ENCODE measurements at places on chromosomes 11 and 22. TPM values are rescaled to one million over a fixed set of nuclear protein-coding genes. Genes with fewer than 3 reads are reported as not detected.

Gene CCDC87
- under 0.01 TPM for total RNA-seq

Gene SLC29A2
- total RNA-seq = 1.3 TPM

Gene BRSK2
- under 0.01 TPM for total RNA-seq

Gene UCP3
- 0.16 TPM for total RNA-seq

Gene SLC39A13
- 41.8 TPM for total RNA-seq

Gene SYNGR1
- 1.5 TPM for total RNA-seq

Gene PHF21B
- total RNA-seq = not detected

Gene CNTF
- total RNA-seq = 2.7 TPM

Gene XNDC1N
- total RNA-seq = 3.6 TPM

Gene TNNT3
- 2.1 TPM for total RNA-seq

Gene MS4A6E
- not detected for total RNA-seq

Gene FERMT3
- total RNA-seq = 2.8 TPM

Gene OR51I1
- not detected for total RNA-seq

Gene LGR4
- 6.0 TPM for total RNA-seq

Gene EFCAB6
- total RNA-seq = 0.50 TPM

Gene CELSR1
- 74.3 TPM for total RNA-seq

Gene CREB3L1
- 0.25 TPM for total RNA-seq

Gene BTBD18
- not detected for total RNA-seq

Gene C11orf42
- total RNA-seq = not detected

Gene DLG2
- 0.49 TPM for total RNA-seq

Gene OR51B4
- not detected for total RNA-seq

Gene KRTAP5-2
- total RNA-seq = not detected

Gene BAIAP2L2
- total RNA-seq = 0.19 TPM

Gene CRYBA4
- not detected for total RNA-seq

Gene SOX6
- total RNA-seq = 0.32 TPM

Gene RFPL2
- total RNA-seq = not detected

Gene TMPRSS13
- total RNA-seq = not detected

Gene CRACR2B
- total RNA-seq = 12.3 TPM

Measured in bladder microvascular endothelial cell (primary cell).